ENCODE measurements at places on chromosomes 7 and 10. TPM values are rescaled to one million over a fixed set of nuclear protein-coding genes. Genes with fewer than 3 reads are reported as not detected.

Gene SHH
- 10.4 TPM for total RNA-seq

Gene EGFR
- 97.1 TPM for total RNA-seq

Gene KLF14
- 0.05 TPM for total RNA-seq

Gene SLC13A1
- not detected for total RNA-seq

DNA sequence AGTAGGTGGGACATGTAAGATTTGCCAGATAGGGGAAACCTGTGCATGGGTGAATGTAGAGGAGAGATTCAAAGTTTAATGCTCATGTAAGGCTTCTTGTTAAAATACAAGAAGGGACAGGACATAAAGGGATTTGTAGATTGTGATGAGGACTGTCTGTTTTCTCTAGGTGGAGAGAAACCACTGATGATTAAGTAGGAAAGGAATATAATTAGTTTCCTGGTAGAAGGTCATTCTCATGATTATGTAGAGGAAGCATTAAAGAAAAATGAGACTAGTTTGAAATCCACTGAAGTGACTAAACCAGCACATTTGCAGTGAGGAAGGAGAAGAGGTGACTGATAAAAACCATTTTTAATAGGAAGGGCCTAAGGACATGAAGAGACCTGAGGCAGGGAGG, 19.6 kb upstream of the MACC1 start:
- peak; percentile 83 for DNase-seq

DNA sequence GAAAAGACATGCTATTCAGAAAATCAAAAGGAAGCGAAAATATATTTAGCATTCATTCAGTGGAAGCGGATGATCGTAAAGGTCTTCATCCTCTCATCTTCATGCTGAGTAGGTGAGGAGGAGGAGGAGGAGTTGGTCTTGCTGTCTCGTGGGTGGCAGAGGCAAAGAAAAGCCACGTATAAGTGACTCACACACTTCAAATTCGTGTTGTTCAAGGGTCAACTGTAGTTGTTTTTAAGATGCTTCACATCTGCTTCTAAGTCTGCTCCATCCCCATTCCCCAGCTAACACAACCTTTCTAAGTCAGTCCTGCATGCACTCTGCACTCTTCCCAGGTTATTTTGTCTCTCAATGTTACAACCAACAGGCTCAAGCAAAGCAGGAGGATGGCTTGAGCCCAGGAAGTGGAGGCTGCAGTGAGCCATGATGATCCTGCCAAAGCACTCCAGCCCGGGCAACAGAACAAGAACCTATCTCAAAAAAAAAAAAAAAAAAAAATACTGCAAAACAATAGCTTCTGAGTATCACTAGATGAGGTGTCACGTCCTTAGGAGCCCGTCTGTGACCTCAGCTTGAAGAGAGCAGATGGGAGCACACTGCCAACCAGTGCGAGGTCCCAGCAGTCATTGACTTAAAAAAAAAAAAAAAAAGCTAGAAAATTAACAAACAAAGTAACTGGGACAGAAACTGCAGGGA, 70.5 kb downstream of the SFMBT2 start:
- DNase-seq = no peak

DNA sequence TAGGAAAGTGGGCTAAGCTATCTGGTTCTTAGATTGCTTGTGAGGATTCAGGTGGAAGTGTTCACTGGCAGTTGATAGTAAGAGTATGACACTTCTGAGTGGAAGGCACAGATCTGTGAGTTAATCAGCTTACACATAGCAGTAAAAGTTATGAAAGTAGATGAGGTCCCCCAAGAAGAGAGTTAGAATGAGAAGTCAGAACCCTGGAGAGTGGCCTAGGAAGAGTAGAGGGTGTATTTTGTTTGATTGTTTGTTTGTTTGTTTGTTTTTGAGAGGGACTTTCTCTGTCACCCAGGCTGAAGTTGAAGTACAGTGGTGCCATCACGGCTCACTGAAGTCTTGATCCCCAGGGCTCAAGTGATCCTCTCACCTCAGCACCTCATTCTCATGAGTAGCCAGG, 44.1 kb downstream of the SP4 start:
- no peak for DNase-seq

DNA sequence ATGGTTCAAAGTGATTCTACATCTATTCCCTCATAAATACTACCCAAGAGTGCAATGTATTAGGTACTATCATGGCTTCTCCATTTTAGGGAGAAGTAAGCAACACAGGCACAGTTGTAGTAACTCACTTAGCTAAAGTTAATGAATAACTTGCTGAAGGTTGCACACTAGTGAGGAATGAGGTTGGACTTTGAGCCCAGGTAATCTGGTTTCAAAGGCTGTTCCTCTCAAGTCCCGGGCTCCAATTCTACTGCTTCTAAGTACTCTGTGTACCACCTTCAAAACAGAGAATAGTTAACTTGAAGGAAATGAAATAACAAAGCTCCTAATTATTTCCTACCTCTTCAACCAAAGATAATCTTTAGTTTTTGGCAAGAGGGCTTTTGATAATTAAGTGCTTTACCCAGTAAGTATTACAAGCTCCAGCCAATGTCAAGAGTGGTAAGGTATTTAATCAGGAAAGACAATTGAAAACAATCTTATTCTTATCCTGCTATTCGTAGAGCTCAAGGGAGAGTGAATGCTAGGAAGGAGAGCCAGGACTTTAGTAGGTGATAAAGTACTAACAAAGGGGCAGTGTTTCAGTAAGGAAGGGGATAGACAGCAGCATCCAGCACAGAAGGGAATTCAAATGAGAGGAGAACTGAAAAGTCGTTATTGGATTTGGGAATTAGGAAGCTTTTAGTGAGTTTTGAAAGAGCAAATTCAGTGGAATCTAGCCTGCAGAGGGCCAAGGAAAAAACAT, 158.2 kb upstream of the PTPRZ1 start:
- peak; percentile 31 for DNase-seq

DNA sequence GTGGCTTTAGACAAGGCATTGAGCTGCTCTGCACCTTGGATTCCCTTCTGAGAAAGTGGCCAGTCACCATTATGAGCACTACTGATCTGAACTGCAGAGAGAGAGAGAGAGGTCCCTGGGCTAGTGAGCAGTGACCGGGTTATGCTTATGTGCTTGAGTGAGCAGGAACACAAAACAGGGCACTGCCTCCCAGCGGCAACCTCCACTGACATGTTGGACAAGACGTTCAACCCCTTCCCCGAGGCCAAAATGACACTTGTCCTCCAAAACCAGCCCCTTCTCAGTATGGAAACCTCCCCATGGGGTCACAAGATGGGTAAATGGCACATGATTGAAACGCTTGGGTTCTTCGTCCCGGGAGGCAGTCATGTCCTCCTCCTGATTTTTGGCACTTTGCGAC, 339.4 kb upstream of the ZMIZ1 start:
- DNase-seq = peak; percentile 31
